ENCODE measurements at places on chromosomes 2 and 18.

GRCh38 chr2:239774933-239775622, 250.1 kb downstream of the NDUFA10 start:
- DNase-seq: no peak

- DNase-seq: no peak
These were observed 41.1 kb downstream of the SCN2A start for GRCh38 chr2:165280356-165280755.

DNA sequence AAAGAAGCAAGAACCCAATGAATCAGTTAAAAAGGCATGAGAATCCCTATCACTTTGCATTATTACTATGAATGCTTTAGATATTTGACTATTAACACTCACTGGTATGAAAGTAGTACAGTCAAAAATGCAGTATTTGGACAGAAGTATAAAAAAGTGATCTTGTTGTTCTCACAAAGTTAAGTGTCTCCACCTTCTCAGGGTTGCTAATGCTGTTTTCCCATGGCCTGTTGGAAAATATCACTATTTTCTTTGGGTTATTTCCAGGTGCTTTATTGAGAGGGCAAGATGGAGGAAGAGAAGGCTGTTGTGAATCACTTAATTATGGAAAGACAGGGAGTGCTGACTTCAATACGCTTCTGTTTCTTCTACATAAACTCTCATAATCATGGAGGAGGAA, 13.6 kb upstream of the CREB1 start:
- DNase-seq: no peak

DNA sequence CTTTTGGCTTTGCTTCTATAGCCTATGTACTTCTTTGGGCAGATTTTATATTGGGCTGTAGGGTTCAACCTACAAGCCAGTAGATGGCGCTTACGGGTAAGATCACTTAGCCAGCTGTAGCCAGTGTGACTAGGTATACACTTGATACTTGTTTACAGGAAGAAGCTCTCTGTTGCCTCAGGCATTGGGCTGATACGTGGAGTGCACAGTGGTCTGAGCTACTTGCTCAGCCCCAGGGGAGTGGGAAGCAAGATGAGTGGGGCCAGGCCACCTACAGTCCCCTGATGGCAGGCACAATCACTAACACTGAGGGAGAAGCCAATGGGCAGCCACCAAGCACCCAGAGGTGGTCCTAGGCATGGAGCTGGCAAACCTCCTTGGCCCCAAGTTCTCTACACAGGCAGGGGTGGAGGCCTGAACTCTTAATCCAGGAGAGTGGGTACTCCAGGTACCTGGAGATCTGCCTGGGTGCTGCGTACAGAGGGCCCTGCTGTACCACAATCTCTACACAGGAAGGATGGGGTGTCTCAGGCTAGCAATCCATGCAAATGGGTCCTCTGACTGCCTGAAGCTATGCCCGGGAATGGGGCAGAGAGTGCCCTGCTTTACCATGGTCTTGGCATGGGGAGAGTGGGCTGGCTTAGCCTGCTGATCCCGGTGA, 122.2 kb downstream of the NCOA1 start:
- DNase-seq: no peak

- DNase-seq: no peak
These were observed 249.3 kb upstream of the MEIS1 start for GRCh38 chr2:66185497-66186054.

GRCh38 chr2:200781616-200782015, 30.1 kb upstream of the BZW1 start:
- no peak for DNase-seq

- no peak for DNase-seq
These were observed 189.6 kb downstream of the LRP1B start for GRCh38 chr2:141941210-141941714.

DNA sequence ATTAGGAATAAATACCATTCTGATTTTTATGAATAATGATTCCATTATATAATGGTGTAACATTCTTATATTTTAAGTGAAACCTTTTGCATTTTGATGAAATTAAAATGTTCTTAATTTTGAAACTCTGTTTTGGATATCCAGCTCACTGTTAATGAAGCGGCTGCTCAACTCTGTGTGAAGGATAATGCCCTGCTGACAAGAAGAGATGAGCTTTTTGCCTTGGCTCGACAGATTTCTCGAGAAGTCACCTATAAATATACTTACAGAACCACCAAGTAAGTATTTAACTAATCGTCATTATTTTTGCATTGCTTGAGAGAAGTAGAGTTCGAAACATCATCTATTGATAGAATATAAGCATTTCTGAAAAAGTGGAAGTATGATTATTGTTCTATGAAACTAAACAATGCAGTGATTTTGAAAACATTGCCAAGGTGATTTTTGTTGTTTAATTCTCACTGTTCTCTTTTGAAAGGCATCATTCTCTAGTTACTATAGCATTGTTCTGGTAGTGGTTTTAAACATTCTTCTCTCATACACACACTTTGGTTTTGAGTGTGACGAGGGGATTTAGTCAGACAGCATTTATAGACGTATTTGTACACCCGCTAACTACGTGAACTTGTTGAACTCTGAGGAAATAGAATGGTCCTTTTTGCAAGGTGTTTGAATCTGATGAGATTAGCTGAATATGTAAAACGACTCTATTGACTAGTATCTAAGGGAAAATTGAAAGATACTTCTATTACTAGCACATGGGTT, 21.5 kb downstream of the NAB1 start:
- no peak for DNase-seq

GRCh38 chr2:65326276-65326675, 98.6 kb downstream of the ACTR2 start:
- no peak for DNase-seq

- DNase-seq: no peak
These were observed 119.4 kb downstream of the GREB1L start for GRCh38 chr18:21361307-21361880.

GRCh38 chr2:238220274-238220891, 16.9 kb upstream of the ILKAP start:
- no peak for DNase-seq

DNA sequence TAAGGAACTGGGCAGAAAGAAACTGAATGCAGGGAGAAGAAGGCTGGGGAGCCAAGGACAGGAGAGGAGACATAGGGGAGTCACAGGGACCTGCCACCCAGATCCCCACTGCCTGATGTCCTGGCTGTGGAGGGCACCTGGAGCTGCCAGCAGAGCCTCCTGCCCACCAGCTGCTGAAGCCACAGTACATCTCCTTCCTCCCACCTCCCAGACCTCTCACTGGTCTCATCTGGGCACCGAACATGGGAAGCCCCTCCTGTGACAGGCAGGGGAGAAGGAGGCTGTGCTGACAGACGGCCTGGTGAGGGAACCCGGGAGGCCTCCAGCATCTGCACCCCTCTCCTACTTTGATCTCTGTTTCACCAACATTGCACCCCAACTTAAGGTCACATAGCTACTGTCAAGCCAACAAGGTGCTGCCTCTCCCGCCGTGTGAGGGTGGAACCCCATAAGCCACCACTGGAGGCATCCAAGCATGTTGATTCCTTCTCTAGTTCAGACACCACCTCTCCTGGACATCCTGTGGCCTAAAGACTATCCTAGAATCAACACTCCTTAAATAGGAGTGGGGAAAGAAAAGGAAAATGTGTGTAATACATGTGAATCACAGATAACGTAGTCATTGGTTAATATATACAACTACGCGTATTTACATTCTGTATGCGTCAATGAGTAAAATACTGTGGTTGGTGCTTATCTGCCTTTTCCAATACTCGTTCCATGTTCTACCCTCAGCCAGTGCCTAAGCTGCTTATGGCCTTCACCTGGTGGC, 3.5 kb upstream of the RNPEPL1 start:
- no peak for DNase-seq

DNA sequence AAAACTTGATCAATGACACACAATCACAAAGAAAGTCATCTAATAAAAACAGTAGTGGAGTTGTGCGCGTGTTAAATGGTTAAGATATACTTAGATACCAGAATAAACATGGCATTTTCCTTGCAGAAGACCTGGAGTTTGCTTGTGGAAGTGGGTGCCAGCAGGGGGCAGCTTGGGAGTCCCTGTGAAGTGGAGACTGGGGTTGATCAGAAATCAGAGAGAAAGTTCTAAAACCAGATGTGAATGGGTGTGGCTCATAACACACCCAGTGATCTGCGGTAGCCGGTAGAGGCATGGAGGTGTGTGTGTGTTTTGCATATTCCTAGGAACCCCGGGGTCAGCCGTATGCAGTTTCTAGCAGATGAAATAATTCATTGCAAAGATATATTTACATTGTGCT, 300.1 kb upstream of the TRIB2 start:
- DNase-seq: peak; percentile 52

- no peak for DNase-seq
These were observed 95.3 kb upstream of the BZW1 start for GRCh38 chr2:200716386-200716785.

- DNase-seq: no peak
These were observed 183.1 kb upstream of the DPP10 start for GRCh38 chr2:114259389-114259788.

- no peak for DNase-seq
These were observed 340.1 kb downstream of the ZNF804A start for GRCh38 chr2:184938221-184938985.

- DNase-seq: no peak
These were observed 9.2 kb downstream of the AAK1 start for GRCh38 chr2:69634196-69634821.

GRCh38 chr2:42054714-42055430, 7.1 kb downstream of the PKDCC start:
- no peak for DNase-seq

DNA sequence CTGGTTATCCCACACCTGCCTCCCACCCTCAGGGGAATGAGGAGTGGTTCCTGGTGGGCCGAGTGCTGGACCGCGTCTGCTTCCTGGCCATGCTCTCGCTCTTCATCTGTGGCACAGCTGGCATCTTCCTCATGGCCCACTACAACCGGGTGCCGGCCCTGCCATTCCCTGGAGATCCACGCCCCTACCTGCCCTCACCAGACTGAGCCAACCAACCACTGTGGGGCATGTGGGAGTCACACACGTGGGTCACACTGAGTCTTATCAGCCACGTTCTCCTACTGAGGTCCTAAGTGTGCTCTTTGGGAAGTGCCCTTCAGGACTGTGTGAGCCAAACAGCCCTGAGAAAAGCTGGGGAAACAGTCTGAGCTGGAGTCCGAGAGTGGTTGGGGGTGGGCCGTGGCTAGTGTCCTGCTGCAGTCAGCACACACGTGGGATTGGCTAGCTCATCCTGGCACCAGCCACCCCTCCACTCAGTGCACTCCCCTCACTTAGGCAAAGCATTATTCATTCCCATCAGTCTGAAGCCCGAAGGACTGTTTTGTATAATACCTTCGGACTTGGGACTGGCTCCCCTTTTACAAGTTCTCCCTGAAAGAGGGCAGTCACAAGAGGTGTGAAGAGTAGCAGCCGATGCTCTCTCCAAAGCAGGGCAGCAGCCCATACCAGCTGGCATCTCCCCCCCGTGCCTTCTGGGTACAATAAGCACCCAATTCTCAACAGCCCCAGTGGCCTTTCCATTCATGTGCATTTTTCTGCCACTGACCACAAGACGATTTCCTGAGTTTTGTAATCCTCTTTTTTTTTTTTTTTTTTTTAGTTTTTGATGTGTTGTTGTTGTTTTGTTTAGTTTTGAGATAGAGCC, 4.6 kb downstream of the TIGD1 start:
- no peak for DNase-seq

- no peak for DNase-seq
These were observed 193.2 kb downstream of the ICOS start for GRCh38 chr2:204129591-204130294.

DNA sequence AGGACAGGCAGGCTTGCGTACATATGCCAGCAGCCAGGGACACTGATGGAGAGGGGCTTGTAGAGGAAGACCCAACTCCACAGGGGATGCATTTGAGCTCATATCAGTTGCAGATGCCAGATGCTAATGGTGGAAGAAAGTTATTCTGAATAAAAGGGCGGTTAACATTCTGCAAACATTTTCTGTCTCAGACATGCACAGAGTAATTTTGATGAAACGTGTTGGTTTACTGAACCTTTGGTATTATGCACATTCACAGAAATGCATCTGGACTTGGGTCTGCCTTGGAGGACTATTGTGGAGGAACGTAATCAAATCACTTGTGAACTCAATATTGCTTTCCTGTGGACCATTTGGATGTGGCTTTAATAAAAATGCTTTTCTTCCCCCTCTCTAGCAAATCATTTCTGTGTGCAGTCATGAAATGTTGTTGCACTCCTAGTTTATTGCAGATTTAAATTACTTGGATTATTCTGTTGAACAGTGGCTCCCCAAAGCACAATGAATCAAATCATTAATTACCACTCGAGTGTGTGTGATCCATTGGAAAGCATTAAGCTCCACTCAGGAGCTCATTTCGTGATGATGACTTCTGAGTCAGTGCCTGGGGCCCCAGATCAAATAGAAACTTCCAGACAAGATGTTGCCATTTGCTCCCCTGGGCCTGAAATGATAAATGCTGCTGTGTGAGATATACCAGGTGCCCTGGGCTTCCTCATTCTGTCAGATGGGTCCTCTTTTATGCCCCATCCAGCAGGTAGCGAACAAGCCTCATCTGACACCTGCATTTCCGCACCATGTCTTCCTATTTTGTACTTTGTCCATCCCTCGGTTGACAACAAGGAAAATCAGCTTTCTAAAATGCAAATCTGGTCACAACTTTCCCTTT, 697.0 kb upstream of the HS6ST1 start:
- DNase-seq: no peak

DNA sequence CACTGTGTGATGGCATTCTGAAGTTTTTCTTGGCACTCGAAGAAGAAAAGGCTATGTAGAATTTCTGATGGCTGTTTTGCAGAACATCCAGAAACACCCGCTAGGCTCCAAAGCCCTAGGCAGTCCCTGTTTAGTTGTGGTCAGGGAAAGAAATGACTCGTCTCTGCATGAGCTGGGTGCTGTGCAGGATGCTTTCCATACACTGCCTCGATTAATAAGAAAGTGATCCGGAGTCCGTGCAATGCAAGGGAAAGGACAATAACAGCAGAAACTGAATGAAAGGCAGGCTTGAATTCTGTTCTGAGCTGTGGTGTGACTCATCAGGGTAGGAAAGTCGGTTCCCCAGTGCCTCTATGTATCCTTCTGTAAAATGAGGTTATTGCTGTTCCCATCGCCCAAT, 18.7 kb downstream of the MAPRE3 start:
- no peak for DNase-seq

DNA sequence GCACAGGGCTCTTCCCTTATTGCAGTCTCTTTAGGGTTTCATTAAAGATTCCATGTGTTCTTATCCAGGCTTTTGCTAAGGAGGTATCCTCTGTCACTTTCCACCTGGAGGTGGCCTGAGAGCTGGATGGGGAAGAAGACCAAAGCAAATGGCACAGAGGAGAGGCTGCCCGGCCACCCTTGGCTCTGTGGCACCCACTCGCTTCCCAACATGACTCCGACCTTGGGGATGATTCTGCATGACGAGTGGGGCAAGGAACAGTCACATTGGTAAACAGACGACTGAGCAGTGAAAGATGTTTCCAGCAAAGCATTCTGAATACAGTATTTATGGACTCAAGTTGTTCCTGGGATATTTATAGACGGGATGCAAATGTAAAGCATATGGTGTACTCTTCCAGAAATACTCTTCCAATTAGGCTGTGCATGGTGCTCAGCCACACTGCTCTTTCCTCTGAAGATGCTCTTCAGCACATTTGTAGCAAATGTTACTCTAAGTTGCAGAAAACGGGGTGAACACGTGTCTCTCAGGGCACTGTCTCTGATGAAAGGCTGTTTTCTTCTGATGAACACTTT, 377.1 kb upstream of the HS6ST1 start:
- DNase-seq: no peak

GRCh38 chr2:118847762-118848172, 319 bp upstream of the EN1 start:
- no peak for DNase-seq

- DNase-seq: no peak
These were observed 1.5 kb upstream of the OSGEPL1 start for GRCh38 chr2:189763908-189764661.
